ENCODE measurements at places on chromosomes 11 and 22.

DNA sequence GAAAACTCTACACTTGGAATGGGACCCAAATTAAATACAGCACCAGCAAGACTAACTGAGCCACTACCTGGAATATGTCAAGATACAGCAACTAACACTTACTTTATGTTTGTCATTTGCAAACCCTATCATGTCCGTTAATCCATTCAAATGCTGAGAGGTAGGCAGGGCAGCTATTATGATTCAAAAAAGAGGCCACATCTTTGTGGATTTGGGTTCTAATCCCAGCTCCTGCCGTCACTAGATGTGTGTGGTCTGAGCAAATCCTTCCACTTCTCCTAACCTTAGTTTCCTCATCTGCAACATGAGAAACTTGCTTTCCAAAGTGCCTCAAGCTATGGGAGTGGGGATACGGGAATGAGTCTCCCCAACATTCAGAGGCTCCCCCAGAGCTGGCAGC lies 24.2 kb downstream of the FLI1 start:
- no peak for ATAC-seq

DNA sequence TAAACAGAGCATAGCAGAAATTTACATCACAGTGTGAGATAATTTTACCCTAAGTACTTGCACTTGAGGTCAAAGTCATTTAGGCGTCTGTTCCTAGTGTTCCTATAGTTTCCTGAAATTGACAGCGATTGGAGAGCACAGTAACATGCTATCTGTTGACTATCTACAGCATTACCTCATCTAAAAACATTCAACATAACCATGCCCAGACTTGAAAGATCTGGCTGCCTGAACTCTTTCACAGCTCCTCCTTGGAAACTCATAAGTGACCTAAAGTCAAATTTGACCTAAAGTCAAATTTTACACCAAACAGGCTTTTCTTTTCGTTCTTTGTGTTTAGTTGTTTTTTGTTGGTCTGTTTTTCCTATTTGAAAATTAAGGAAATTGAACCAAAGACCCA lies 233.8 kb upstream of the UBASH3B start:
- no peak for ATAC-seq

DNA sequence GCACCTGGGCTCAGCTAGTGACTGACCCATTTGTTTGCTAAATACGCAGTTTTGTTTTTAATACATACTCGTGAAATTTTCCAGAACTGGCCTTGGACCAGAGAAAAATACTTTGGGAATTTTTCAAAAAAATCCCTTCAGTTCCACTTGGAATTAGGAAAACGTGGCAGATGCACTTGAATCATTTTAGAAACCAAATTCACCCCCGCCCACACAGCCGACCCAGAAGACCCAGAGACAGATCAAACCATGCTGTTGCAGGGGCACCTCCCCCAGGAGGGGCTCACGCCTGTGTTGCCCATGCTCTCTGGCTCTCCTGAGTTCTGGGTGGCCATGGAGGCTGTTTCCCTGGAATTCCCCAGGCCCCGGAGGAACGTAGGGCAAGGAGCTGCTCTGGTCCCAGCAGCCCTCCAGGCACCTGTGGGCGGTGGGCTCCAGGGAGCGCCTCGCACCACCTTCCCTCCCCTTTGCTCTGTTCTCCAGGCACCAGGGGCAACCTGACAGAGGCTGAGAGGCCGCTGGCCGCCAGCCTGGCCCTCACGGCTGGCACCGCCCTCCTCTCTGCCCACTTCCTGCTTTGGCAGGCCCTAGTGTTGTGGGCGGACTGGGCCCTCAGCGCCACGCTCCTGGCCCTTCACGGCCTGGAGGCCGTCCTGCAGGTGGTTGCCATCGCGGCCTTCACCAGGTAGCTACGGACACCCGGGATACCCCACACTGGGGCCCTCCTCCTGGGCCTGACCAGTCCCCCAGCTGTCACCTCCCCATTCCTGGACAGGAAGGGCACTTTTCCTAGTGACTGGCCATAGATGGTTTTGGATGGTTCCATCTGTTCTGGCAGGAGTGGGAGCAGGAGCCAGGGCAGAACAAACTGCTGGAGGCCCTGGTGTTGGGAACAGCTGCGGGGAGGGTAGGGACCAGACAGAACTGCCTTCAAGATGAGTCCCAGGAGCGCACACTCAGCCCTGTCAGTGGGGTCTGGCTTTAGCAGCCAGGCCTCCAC lies 3.3 kb upstream of the EPS8L2 start:
- no peak for ATAC-seq

DNA sequence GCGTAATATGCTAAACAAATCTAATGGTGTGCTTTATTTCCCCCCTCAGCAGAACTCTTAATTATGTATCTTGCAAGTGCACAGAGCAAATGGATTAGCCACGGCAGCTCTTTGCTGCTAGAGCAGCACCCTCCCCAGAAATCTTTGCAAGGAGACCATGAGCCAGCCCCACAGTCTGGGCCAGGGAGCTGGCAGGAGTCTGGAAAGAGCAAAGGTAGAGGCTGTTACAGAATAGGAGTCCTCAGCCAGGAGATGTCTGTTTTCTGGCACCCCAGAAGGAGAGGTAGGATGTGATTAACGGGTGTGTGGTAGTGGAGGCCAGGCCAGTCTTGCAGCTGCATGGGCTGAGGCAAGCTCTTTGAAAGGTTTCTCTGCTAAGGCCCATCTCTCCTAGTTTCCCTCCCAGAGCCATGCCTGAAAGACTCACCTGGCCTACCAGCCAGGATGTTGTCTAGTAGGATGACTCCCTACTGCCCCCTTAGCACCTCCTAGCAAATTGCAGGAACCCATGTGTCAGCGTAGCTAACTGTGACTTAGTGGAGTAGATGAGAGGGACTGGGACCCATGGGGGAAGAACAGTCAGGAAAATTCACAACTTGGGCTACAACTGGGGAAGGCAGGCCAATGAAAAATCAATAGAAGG lies 557.2 kb downstream of the BUD13 start:
- no peak for ATAC-seq

- ATAC-seq, result peak; percentile 90
These were observed 20.4 kb downstream of the ALKBH8 start for GRCh38 chr11:107545101-107545514.

- ATAC-seq, result no peak
These were observed 161.1 kb upstream of the CADM1 start for GRCh38 chr11:115665175-115665821.

DNA sequence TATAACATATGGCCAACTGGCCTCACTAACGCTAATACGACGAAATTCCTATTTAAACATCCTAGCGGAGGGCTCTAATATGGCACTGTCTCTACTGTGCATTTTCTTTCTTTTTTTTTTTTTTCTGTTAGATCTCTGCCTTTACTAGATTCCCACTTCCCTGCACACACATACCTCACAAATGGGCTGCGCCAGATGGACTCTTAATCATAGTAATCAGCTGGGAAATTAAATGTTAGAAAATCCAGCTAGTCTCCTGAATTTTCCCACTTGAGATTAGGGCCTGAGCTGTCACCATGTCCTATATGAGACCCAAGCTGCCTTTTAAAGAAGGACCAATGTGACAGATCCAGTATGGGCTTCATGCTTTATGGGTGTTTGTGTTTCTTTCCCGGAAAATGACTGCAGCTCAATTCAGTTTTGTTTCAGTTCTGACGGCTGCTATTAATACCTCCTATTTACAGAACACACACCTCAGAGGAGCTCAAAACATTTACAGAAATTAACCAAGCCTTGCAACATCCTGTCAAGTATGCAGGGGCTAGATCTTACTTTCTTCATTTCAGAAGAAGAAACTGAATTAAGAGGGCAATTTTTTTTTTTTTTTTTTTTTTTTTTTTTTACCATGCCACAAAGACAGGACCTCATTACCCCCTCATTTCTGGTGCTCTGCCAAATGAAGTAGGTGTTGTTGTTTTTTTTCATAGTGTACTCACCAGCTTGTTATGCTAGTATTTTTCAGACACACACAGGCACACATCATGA lies 49.8 kb upstream of the BLID start:
- no peak for ATAC-seq

GRCh38 chr22:25765016-25765367 lies 23.0 kb downstream of the MYO18B start:
- no peak for ATAC-seq

- ATAC-seq, result no peak
These were observed 870.7 kb downstream of the TBC1D22A start for GRCh38 chr22:47633111-47633510.

DNA sequence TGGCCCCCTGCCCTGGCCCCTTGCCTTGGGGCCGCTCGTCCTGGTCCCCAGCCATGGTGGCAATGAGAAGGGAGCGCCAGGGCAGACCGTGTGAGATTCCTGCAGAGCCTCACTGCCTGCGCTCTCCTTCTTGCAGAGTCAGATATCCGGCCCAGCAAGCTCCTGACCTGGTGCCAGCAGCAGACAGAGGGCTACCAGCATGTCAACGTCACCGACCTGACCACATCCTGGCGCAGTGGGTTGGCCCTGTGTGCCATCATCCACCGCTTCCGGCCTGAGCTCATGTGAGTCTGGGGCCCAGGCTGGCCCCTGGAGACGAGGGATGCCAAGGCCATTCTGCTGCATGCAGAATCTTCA lies 114.1 kb downstream of the MICAL2 start:
- ATAC-seq, result peak; percentile 62

DNA sequence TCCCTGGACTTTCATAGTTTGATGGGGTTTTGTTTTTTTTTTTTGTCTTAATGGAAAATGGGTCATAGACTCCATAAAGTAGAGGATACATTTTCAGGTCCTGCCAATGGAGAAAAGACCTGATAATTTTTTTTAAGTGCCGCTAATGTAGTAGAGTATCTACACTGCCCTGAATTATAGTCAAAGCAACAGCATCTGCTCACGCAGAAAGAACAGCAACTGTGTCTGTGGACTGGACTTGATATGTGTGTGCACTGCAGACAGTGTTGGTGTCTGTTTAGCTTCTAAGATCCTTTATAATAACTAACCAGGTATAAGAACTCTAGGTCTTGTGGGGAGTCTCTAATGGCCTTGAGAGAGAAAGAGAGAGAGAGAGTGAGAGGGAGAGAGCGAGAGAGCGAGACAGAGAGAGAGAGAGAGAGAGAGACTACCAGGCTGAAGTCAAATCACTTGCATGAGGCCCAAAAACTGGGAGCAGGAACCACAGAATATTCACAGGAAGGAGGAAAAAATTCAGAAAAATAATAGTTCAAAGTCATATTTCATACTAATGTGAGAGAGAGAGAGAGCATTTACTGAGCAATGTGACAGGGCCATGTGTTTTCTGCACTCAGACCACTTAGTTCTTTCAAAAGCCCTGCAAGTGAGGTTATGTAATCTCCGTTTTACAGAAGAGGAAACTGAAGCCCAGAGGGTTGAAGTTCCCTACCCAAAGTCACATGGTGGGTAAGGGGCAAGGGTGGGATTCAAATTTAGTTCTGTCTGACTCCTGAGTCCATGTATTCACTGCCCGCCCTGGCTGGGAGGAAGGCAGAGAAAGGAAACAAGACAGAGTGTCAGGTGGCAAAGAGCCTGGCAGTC lies 8.6 kb upstream of the MIAT start:
- ATAC-seq, result no peak

DNA sequence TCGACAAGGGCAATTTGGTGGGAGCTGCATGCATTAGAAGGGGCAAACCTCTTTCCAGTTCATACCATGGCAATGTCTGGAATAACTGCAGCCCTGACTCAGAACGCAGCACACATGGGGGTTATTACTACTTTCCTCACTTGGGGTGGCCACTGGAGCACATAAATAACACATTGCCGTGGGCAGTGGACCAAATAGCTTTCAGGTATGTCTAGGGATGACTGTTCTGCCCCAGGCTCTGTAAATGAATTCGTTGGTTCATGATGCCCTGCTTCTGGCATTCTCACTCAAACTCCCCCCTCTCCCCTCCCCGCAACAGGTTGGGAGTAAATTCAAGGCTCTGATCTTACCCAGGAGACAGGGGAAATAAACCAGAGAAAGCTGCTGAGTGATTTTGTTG lies 238.0 kb upstream of the PLET1 start:
- ATAC-seq, result no peak

DNA sequence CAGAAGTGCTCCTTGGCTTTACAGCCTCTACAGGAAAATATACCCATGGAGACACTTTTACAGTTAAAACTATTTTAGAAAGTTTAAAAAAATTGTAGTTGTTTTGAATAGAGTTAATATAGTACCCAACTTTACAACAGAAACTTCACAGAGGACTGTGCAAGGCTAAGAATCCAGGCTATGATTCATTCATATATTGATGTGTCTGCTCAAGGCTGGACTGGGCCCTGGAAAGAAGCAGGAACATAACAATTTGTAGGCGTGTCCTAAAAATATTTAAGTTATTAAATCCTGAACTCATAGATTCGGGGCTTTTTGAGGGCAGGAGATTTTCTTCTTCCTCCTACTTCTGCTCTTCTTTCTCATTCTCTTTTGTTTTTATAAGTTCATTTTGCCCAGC lies 291.5 kb upstream of the CCDC179 start:
- ATAC-seq, result no peak

DNA sequence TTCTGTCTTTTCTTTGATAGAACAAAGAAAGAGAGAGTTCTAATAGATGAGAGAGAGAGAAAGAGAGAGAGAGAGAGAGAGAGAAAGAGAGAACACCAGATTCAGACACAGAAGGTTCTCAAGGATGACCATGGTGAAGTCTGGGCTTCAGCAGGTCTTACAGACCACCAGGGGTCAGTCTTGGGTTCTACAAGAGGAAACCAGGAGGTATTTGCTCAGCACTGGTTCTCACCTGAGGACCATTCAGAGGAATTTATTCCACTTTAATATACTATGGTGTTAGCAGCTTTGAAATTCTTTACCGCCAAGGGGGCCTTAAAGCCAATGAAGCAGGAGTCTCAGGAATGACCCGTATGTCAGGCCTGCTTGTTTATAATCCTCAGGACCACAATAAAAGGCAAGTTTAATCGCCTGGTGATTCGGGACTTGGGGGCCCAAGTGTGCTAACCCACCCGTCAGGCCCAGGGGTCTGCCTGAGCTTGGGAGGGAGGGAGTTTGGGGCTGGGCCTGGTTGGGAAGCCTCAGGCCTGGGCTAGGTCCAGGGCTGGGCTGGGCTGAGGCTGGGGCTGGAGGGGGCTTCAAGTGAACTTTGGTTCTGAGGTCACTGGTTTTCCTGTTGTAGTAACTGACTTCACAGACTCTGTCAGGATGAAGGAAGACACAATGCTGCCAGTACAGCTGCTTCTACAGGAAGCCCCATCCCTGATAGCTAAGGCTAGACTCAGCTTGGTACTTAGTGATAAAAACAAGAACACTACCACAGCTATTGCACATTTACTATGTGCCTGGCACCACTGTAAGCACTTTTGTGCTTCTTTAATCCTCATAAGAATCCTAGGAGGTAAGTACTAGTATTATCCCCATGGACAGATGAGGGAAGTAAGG lies 179.2 kb upstream of the ZBED5 start:
- ATAC-seq, result peak; percentile 77

DNA sequence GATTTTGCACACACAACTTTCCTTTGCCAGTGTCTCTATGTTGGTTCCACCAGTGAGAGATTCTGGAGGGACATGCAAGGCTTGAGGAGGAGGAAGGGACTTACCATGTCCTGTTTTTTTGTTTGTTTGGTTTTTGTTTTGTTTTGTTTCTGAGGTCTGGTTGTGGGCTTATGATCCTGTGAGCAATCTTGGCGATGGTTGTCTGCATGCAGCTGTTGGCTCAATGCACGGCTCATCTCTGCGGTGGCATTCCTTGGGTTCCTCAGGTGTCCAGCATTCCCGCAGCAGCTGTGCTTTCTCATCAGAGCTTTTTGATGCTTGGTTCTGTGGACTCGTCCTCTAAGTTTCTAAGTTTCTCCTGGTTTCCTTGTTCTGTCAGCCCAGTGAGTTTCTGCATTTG lies 4.8 kb upstream of the NNMT start:
- ATAC-seq, result no peak
